Activated CD8-positive, alpha-beta T cell treated with anti-CD3 and anti-CD28 coated beads for 36 hours (primary cell): ENCODE measurements at places on chromosomes 1 and 21. TPM values are rescaled to one million over a fixed set of nuclear protein-coding genes. Genes with fewer than 3 reads are reported as not detected.

DNA sequence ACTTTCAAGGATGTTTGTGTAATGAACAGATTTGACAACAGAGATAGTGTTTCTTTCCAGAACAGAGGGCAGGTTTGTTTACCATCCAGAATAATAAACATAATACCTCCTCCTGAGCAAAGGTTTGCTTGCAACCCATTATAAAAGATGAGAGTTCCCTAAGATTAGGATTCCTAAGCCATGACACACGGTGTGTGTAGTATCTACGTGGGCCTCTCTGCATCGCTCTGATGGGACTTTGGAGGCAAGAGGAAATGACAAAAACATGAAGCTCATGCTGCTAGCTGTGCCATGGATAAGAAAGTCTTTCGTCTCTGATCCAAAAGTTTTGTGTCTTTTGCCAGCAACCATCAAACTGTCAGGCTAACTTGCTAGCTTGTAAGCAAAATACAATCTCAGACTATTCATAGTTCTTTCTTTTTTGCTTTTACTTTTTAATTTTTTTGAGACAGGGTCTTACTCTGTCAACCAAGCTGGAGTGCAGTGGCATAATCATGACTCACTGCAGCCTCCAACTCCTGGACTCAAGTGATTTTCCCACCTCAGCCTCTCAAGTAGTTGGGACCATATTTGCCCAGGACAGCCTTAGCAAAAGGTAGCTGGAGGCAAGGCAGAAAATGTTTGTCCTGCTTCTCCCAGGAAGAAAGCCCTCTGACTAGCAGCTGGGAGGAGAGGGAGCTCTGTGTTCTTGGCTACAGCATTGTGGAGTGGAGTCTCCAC lies 81.1 kb downstream of the LHX4 start:
- no peak for DNase-seq

PKLR gene
- total RNA-seq = not detected

HSPA6 gene
- 0.45 TPM for total RNA-seq

GUCA2B gene
- not detected for total RNA-seq

GRCh38 chr1:86430376-86430775 lies 6.4 kb downstream of the CLCA2 start:
- no peak for DNase-seq

JAM2 gene
- total RNA-seq = 1.5 TPM

GRCh38 chr21:40902299-40902698 lies 55.3 kb upstream of the DSCAM start:
- no peak for DNase-seq

DNA sequence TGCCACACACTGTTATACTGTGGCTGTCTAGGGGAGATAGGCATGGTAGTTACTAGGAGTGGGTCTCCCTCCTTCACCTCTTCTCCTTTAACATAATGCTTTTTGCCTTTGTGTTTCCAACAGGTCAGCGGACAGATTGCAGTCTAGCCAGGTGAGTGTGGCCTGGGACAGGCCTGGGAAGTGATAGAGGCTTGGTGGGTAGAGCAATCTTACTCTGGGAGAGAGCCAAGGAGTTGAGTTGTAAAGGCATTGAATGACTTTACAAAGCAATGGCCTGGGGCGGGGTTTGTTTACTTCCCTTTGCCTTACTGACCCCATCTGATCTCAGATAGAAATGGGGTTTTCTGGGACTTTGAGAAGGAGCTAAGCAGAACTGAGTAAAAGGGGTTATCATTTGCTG lies 51.0 kb upstream of the IKBKE start:
- DNase-seq = no peak

GRCh38 chr1:246793356-246793896 lies 69.2 kb downstream of the SCCPDH start:
- no peak for DNase-seq
